Osteoblast (primary cell): ENCODE measurements at places on chromosomes 6 and 20. TPM values are rescaled to one million over a fixed set of nuclear protein-coding genes. Genes with fewer than 3 reads are reported as not detected.
A peak's percentile ranks its signal among the peaks of the same experiment; 100 is the strongest.

DNA sequence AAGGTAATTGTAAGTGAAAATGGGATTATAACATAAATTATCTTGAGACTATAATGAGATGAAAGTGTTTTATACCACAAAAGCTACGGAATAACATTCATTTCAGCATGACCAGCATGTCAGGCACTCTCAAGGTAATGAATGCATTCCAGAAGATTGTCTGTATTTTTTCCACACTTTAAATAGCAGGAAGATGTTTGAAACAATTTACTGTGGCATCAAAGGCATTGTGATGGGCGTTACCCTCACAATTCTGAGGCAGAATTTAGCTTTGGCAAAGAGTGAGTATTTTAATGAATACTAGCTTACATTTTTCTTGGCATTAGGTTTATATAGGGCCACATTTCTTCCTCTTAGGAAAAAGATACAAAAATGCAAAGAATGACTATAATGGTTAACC is 627.2 kb downstream of the BCKDHB start:
- no peak overlapping the region for H3K4me3 ChIP-seq
- no peaks in the 10 kb centered on the region for H3K4me1 ChIP-seq
- H3K27ac ChIP-seq, result no peak overlapping the region
- H3K36me3 ChIP-seq, result no peaks in the 10 kb centered on the region
- H3K27me3 ChIP-seq, result no peaks in the 10 kb centered on the region

GRCh38 chr6:26029857-26030653 is 57.2 kb upstream of the HFE start:
- H3K27me3 ChIP-seq, result no peaks in the 10 kb centered on the region
- H3K36me3 ChIP-seq, result no peaks in the 10 kb centered on the region
- DNase-seq, result no peak
- no peak overlapping the region for H3K27ac ChIP-seq
- peaks cover 36% of the 10 kb centered on the region for H3K4me1 ChIP-seq
- H3K4me3 ChIP-seq, result no peak overlapping the region

DNA sequence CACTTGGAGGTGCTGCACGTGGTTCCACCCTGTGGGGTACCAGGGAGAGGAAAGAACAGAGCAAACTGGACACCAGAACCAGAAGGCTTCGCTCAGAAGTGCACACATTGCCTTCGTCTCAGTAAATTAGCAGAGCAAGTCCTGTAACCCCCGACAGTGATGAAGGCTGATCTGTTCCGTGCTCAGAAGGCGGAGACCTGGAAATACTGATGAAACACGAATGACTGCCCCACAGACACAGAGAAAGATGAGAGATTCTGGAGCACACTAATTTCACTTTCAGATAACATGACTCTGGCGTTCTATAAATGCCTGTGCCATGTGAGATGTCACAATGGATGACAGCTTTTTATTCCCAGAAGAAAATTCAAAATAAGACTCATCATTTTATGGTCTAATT is 44.2 kb upstream of the CCR6 start:
- H3K27me3 ChIP-seq, result no peaks in the 10 kb centered on the region
- no peak overlapping the region for H3K27ac ChIP-seq
- H3K4me1 ChIP-seq, result no peaks in the 10 kb centered on the region
- DNase-seq, result no peak

DNA sequence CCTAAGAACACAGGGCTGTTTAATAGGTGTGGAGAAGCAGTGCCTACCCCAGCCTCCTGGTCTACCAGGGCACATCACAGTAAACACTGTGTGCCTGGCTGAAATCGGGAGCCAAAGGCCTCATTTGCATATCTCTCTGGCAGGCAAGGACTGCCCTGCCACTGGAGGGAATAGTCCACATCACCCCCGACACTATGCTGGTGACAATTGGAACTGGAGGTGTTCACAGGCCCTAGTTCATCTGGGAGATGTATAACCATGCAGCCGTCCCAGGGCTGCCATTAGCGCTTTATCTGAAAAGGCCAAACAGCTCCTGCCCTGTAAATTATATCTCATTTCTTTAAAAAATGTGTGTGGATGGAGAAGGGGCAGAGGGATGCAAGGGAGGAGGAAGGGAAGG is 150.3 kb downstream of the LINC00237 start:
- H3K36me3 ChIP-seq, result no peaks in the 10 kb centered on the region
- H3K4me1 ChIP-seq, result no peaks in the 10 kb centered on the region
- no peak overlapping the region for H3K4me3 ChIP-seq
- no peak for DNase-seq
- no peak overlapping the region for H3K27ac ChIP-seq

DNA sequence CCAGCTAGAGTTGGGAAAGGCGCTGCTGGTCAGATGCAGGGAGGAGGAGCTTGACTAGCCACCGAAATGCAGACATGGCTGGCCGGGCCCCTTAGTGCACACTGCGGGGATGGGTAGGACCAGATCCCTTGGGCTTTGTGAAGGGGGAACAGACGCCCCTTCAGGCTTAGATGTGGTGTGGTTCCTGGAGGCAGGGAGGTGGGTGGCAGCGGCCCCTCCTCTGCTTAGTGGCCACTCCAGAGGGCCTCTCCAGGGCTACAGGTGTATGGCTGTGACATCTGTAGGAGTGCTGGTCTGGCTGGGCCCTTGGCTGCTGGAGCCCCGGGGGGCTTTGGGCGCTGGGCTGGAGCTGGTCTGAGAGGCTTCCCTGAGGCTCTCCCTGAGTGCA is 5.9 kb downstream of the CCND3 start:
- no peaks in the 10 kb centered on the region for H3K27me3 ChIP-seq
- H3K27ac ChIP-seq, result peak overlapping the region; percentile 42
- H3K4me1 ChIP-seq, result peaks cover 44% of the 10 kb centered on the region
- H3K36me3 ChIP-seq, result peaks cover 66% of the 10 kb centered on the region
- DNase-seq, result no peak
- H3K4me3 ChIP-seq, result no peak overlapping the region

DNA sequence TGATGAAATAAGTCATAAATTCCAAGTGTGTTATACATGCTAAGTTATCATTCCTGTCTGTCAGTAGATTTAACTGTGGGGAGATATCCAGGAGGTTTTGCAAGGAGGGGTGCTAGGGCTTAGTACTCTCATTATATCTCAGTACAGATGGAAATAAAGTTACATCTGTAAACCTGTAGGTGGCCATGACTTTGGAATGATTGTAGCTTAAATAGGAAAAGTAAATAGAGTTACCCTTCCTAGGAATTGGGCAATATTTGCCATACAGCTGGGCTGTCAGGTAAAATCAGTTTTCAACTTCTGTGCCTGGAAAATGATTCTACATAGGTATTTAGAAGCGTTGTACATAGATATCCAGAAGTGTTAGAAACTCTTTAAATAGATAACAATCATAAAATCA is 19.8 kb upstream of the TGM3 start:
- H3K4me1 ChIP-seq, result no peaks in the 10 kb centered on the region
- peak; percentile 15 for DNase-seq
- peaks cover 37% of the 10 kb centered on the region for H3K27me3 ChIP-seq
- no peak overlapping the region for H3K27ac ChIP-seq
- H3K36me3 ChIP-seq, result no peaks in the 10 kb centered on the region

GRCh38 chr20:3316136-3316535 is 77.1 kb upstream of the SLC4A11 start:
- no peak overlapping the region for H3K4me3 ChIP-seq
- peaks cover 30% of the 10 kb centered on the region for H3K4me1 ChIP-seq
- peaks cover 36% of the 10 kb centered on the region for H3K36me3 ChIP-seq
- no peak overlapping the region for H3K27ac ChIP-seq
- no peaks in the 10 kb centered on the region for H3K27me3 ChIP-seq
- DNase-seq, result no peak

- H3K27me3 ChIP-seq, result no peaks in the 10 kb centered on the region
- peaks cover 12% of the 10 kb centered on the region for H3K4me1 ChIP-seq
- H3K27ac ChIP-seq, result no peak overlapping the region
Measured at GRCh38 chr6:24686946-24687345, 20.1 kb downstream of the ACOT13 start.

The MAS1 gene
- under 0.01 TPM in 1 of 2 replicates, not detected in the other for total RNA-seq

The SCAF8 gene
- 36.2 and 40.5 TPM in 2 replicates for total RNA-seq

DNA sequence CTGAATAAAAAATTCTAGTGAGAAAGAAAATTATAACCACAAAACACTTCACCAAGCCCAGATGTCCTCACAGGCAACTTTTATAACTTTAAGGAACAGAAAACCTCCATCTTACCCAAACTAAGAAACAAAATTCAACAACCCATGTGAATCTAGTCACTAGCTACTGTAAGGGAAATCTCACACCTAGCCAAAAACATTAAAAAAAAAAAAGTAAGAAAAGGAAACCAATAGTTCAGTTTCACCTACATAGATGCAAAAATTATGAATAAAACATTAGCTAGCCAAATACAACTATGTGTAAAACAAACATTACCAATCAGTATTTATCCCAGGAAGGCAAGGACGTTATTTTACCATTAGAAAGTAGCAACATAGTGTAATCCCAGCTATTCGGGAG is 35.5 kb upstream of the SLC23A2 start:
- no peak overlapping the region for H3K27ac ChIP-seq
- no peak overlapping the region for H3K4me3 ChIP-seq
- DNase-seq, result no peak
- peaks cover 4% of the 10 kb centered on the region for H3K27me3 ChIP-seq
- peaks cover 8% of the 10 kb centered on the region for H3K4me1 ChIP-seq

The ATXN1 gene
- 44.2 and 48.5 TPM in 2 replicates for total RNA-seq

DNA sequence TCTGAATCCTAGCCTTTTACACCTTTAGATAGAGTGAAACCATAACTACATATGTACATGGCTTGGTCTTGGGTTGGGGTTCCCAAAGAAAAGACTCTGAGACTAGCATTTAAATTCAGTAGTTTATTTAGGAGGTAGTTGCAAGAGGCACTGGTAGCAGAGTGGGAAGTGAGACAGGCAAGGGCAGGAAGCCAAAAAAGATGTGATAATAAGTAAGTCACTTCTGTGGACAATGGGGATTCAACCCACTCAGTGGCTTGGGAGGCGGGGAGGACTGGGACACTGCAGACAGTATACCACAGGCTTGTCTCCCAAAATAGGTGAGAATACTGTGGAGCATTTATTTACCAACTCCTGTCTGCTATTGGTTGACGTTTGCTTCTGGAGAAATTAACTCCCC is 131.9 kb downstream of the SLC24A3 start:
- H3K36me3 ChIP-seq, result no peaks in the 10 kb centered on the region
- no peak for DNase-seq
- H3K27me3 ChIP-seq, result no peaks in the 10 kb centered on the region
- H3K4me3 ChIP-seq, result no peak overlapping the region
- H3K27ac ChIP-seq, result no peak overlapping the region

The PKIB gene
- 0.72 and 3.5 TPM in 2 replicates for total RNA-seq

GRCh38 chr6:125025164-125025854 is 63.1 kb downstream of the RNF217 start:
- no peaks in the 10 kb centered on the region for H3K4me1 ChIP-seq
- H3K27ac ChIP-seq, result no peak overlapping the region
- H3K4me3 ChIP-seq, result no peak overlapping the region

GRCh38 chr6:39669973-39670342 is 55.2 kb downstream of the KIF6 start:
- no peaks in the 10 kb centered on the region for H3K36me3 ChIP-seq
- no peak overlapping the region for H3K4me3 ChIP-seq
- H3K27me3 ChIP-seq, result no peaks in the 10 kb centered on the region
- DNase-seq, result no peak

GRCh38 chr6:100096341-100096740 is 102.3 kb upstream of the MCHR2 start:
- H3K4me1 ChIP-seq, result no peaks in the 10 kb centered on the region
- no peak overlapping the region for H3K27ac ChIP-seq
- H3K4me3 ChIP-seq, result no peak overlapping the region

DNA sequence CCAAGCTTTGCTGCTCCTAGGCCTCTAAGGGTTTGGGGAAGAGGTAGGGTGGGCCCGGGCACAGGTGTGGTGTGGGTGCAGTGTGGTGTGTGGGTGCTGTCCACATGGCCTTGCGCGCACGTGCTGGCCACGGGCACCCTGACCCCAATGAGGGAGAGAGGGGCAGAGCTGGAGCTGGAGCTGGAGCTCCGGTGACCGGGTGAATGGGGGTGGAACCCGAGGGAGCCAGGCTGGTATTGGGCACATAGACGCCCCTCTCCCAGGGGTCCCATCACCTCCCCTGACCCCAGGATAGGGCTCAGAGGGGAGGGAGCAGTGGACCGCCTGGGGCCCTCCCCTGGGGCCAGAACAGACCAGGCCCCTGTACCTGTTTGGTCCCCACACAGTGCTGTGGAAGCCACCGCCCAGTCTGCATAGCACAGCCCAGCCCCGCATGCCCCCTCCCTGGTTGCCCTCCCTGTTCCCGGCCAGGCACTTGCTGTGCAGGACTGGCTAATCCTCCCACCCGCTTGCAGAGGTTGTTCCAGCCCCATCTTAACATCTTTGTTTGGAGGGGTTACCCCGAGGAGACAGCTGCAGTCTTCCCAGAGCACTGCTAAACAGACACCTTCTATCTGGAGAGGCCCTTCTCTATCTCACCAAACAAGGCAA is 984 bp downstream of the ADAM33 start:
- peak overlapping the region; percentile 67 for H3K4me3 ChIP-seq
- H3K4me1 ChIP-seq, result peaks cover 10% of the 10 kb centered on the region
- H3K27ac ChIP-seq, result no peak overlapping the region
- no peaks in the 10 kb centered on the region for H3K36me3 ChIP-seq
- DNase-seq, result no peak

DNA sequence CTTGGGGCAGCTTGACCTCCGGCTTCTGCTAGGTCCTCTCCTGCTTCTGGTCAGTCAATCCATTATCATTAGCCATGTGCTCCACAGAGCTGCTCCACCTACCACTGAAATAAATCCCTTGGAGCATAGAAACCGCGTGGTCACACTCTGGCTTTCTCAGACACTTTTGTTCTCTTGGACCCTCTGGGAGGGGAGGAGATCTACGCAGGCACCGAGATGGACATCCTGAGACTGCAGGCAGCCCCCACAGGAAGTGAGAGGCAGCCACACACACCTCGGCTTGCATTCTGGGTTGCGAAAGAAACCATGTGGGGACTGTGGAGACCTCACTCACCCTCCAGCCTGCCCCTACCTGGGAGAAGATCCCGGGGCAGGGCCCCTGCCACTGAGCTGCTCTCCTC is 79.5 kb downstream of the FYN start:
- H3K4me1 ChIP-seq, result peaks cover 25% of the 10 kb centered on the region
- no peaks in the 10 kb centered on the region for H3K27me3 ChIP-seq
- H3K27ac ChIP-seq, result no peak overlapping the region
- no peaks in the 10 kb centered on the region for H3K36me3 ChIP-seq
- no peak overlapping the region for H3K4me3 ChIP-seq

DNA sequence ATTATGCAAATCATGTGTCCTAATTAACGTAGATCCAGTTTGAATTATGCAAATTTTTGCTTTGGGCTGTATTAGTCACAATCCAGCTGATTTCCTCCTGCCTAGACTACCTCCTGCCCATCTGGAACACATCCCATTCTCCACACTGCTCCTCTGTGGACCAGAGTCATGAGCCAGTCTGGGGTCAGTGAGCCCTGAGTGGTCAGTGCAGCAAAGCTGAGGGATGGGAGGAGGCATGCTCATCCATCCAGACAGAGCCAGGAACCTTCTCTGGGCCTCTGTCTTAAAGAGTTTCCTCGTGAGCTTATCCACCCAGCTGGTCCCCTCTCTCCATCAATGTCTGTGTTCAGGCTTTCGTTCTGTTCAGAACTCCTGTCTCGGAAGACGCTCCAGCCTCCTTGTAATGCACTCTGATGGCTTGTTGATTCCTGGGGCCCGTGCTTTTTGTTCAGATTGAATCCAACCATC is 747.8 kb downstream of the PTPRT start:
- H3K4me3 ChIP-seq, result no peak overlapping the region
- no peak for DNase-seq
- H3K27ac ChIP-seq, result no peak overlapping the region

The HSPA12B gene
- not detected in 2 replicates for total RNA-seq

The PNPLA1 gene
- under 0.01 TPM in 1 of 2 replicates, not detected in the other for total RNA-seq

GRCh38 chr20:53299831-53300230 is 293.8 kb downstream of the ZNF217 start:
- H3K27me3 ChIP-seq, result no peaks in the 10 kb centered on the region
- no peaks in the 10 kb centered on the region for H3K4me1 ChIP-seq
- DNase-seq, result no peak
- H3K27ac ChIP-seq, result no peak overlapping the region
- H3K4me3 ChIP-seq, result no peak overlapping the region
